Dermis microvascular lymphatic vessel endothelial cell (primary cell): ENCODE measurements at places on chromosomes 3 and 15.

GRCh38 chr3:185332026-185332735 lies 30.8 kb upstream of the MAP3K13 start:
- DNase-seq, result peak; percentile 61

DNA sequence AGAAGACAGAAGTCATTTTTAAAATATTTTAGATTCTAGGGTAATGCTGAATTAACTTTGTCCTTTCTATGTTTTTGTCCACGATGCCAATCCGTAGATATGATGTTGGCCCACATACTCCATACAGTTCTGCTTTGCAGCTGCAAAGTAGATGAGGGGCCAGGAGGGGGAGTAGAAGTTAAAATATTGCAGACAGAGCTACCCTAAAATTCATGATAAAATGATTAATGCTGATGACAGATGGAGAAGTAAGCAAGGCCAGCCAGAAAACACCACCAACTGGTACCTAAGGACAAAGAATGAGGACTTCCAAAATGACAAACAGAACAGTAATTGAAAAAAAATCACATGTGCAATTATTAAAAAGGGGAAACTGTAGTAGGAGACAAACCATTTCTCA lies 756.6 kb upstream of the ARPP21 start:
- peak; percentile 5 for DNase-seq

GRCh38 chr15:55250392-55250791 lies 39.2 kb downstream of the RAB27A start:
- DNase-seq, result no peak

DNA sequence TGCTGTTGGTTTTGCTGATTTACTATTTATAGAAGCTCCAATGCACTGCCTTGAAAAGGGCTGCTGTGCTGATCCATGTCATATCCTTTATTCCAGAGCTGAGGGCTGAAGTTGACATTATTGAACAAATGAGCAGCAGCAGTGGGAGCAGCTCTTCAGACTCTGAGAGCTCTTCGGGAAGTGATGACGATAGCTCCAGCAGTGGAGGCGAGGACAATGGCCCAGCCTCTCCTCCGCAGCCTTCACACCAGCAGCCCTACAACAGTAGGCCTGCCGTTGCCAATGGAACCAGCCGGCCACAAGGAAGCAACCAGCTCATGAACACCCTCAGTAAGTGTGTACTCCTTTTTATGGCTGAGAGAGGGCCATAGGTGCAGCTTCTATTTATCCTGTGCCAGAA lies 8.8 kb downstream of the EAF1 start:
- no peak for DNase-seq
